Thoracic aorta (tissue), 2 donors: ENCODE measurements at places on chromosomes 16 and 17. TPM values are rescaled to one million over a fixed set of nuclear protein-coding genes. Genes with fewer than 3 reads are reported as not detected.

The SPAG7 gene
- 43.1 TPM for total RNA-seq

The DOC2A gene
- total RNA-seq = not detected

DNA sequence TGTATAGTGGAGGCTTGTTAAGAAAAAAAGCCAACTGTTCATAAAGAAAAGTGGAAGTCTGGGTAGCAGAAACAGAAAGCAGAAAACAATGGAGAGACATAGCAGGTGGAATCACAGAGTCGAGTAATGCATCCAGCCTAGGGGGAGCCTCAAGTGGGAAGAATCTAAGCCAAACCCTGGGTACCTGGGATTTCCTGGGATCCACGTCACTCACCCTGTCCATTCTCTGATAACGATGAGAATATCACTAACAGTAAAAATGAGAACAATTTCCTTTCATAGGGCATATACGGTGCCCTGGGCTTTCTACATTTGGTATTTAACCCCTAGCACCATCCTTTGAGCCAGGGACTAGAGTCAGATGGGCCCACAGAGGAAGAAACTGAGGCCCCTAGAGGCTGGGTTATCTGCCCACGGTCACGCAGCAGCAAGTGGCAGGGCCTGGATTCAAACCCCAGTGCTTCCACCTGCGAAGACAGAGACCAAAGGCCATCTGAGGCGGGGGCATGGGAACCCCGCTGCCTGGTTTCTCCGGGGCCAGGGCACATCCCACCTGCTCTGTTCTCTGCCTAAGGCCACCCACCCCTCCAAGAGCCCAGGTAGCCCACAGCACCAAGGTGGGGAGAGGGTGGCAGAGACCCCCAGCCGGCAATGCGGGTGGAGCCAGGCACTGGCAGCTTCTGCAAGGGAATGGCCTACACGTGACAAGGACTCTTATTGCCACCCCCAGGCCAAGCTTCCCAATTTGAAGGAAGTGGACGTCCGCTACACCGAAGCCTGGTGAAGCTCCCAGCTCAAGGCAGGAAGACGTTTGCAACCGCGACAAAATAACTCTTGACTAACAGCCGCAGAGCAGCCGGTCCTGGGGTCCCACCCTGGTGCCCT lies 69.8 kb upstream of the PLCG2 start:
- no peaks in the 10 kb centered on the region for H3K4me1 ChIP-seq
- H3K4me3 ChIP-seq = no peak overlapping the region
- no peak overlapping the region for H3K27ac ChIP-seq
- peaks cover 13% of the 10 kb centered on the region for H3K36me3 ChIP-seq
- H3K27me3 ChIP-seq = no peaks in the 10 kb centered on the region

GRCh38 chr17:1324201-1324771 lies 44.8 kb downstream of the TRARG1 start:
- H3K27me3 ChIP-seq = no peaks in the 10 kb centered on the region
- no peaks in the 10 kb centered on the region for H3K4me1 ChIP-seq
- H3K27ac ChIP-seq = no peak overlapping the region
- H3K4me3 ChIP-seq = no peak overlapping the region

- H3K4me1 ChIP-seq = no peaks in the 10 kb centered on the region
- no peaks in the 10 kb centered on the region for H3K36me3 ChIP-seq
- no peak overlapping the region for H3K4me3 ChIP-seq
- H3K27ac ChIP-seq = no peak overlapping the region
- DNase-seq = no peak
Observed at GRCh38 chr16:72768591-72768990, 279.3 kb downstream of the ZFHX3 start.

DNA sequence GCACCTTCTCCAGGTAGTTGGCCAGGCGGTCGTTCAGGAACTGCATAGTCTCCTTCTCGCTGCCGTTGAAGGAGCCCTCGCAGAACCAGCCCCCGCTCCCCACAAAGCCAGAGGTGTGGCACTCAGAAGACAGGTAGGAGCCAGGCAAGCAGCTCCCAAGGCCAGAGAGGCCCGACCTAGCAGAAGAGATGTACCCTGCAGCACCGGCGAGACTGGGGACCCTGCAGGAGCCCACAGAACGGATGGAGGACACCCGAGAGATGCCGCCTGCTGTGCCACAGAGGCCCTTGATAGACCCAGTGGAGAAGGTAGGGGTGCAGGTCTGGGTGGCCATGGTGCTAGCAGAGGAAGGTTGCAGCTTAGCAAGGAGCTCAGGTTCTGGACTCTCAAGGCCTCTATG lies at the start of gene KRT36:
TSS of gene KRT36 (minus strand) at position 380 of the 400 bp plus-strand sequence. CDS start at position 334, 46 bp downstream.
- H3K27me3 ChIP-seq = no peaks in the 10 kb centered on the region
- no peak within 1 kb of the TSS for H3K4me3 ChIP-seq
- DNase-seq = no peak
- no peak within 1 kb of the TSS for H3K27ac ChIP-seq
- H3K36me3 ChIP-seq = no peaks in the 10 kb centered on the region

DNA sequence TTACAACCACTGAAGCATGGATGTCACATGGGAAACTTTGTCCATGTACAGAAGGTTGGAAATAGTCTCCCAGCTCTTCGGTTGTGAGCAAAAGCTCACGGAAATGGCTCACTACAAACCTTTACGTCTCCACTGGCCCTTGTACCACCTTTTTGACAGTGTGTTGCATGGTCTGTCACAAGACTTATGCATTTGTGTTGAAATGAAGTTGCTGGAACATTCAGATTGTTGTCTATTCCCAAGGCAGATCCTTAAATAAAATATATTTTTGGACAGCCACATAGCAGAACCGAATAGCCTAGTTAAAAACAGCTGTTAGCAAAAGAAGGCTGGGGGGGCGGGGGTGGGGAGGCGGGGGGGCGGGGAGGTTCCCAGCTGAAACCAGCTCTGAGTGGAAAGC lies 39.2 kb downstream of the KNOP1 start:
- no peak overlapping the region for H3K27ac ChIP-seq
- no peaks in the 10 kb centered on the region for H3K27me3 ChIP-seq
- no peaks in the 10 kb centered on the region for H3K4me1 ChIP-seq
- no peak overlapping the region for H3K4me3 ChIP-seq
- DNase-seq = no peak

- H3K27me3 ChIP-seq = no peaks in the 10 kb centered on the region
- no peak overlapping the region for H3K27ac ChIP-seq
- no peak for DNase-seq
- no peak overlapping the region for H3K4me3 ChIP-seq
- no peaks in the 10 kb centered on the region for H3K36me3 ChIP-seq
Observed at GRCh38 chr16:53695070-53695469, 8.6 kb downstream of the RPGRIP1L start.

The ORMDL3 gene
- 43.3 TPM for total RNA-seq

DNA sequence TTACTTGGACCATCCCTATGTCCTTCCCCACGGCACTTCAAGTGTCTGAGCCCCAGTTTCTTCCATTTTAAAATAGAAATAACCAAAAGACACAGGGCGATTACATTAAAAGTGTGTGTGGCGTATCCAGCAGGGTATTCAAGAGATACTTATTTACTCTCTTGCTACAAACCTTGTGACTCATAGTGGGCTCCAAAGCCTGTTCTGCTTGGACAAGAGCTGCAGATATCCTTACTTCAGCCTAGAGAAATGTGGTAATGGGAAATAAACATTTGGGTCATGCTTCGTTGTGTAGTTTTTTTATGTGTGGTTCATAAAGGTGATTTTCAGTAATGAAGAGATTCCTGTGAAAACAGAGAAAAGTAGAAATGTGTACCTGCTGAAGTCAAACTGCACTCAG lies 288.9 kb upstream of the CDH11 start:
- no peak overlapping the region for H3K27ac ChIP-seq
- no peaks in the 10 kb centered on the region for H3K4me1 ChIP-seq
- no peak for DNase-seq
- no peaks in the 10 kb centered on the region for H3K27me3 ChIP-seq
- H3K4me3 ChIP-seq = no peak overlapping the region
- no peaks in the 10 kb centered on the region for H3K36me3 ChIP-seq
